Stimulated activated CD4-positive, alpha-beta T cell treated with anti-CD3 and anti-CD28 coated beads, Interleukin-15, amount 100 ng/mL, for 1 hour (primary cell): ENCODE measurements at places on chromosomes 2 and 18.

DNA sequence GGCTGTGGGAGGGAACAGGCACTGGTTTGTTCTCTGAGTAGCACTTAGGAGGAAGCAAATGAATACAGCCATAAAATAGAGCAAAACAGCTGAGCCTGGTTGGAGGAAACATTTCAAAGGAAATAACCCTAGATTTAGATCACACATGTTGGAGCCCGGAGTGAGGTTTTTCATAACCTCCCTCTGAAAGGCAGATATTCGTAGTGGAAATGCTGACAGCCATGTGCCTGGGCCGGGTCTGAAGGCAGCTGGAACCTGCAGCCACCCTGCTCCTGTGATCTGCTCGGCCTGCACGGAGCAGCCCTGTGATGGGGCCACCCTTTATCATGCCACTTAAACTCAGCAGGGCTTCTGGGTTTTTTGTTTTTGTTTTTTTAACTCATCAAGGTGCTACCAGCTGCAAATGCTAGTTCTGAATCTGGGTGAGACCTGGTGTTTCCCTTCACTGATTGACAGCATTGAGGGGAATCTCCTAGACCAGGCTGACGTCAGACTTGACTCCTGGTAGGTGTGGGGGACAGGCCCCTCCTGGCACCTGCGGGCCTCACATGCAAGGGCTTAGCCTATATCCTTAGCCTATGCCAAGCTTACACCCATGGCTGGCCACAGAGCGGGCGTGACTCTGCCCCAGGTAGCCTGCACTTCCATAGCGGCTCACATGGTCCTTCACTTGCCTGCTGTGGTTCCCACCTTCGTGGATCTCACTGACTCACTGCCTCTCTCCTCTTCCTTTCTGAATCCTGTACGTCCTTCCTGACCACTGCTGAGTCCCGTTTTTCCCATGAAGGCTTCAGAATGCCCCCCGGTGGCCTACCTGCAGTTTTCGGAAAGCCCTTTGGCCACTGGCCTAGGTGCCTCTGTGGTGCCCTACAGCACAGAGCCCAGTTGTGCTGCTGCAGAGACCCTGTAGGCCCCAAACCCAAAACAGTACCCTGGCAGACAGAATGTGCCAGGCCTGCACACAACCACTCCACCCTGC lies 217.3 kb downstream of the SEPTIN10 start:
- no peak for DNase-seq

DNA sequence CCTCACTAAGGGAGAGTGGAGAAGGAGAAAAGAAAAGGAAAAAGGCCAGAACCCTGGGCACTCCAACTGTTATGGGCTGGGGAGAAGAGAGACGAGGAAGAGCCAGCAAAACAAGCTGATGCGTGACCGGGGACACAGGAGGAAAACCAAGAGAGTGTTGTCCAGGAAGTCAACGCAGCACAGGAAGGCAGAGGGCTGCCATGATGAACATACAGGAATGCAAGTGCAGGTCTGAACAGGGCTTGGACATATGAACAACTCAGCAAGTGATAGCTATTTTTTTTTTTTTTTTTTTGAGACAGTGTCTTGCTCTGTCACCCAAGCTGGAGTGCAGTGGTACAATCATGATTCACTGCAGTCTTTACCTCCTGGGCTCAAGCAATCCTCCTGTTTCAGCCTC lies 28.4 kb downstream of the SIX3 start:
- no peak for DNase-seq

DNA sequence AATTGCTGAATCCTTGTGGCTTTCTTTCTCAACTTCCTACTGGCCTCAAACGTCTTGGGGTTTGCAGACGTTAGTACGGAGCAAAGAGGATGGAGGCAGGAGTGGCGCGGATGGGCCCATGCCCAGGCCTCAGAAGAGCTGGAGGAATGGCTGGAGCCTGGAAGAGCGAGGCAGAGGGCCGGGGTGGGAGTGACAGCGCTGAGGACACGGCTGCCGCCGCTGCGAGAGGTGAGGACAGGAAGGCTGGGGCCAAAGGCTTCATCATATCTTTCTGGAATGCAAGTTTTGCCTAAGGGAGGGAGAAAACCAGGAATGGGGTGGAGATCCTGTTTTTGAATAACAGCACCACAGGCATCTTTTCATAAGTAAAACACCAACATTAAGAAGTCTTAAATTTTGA lies 178.5 kb upstream of the SESTD1 start:
- no peak for DNase-seq

DNA sequence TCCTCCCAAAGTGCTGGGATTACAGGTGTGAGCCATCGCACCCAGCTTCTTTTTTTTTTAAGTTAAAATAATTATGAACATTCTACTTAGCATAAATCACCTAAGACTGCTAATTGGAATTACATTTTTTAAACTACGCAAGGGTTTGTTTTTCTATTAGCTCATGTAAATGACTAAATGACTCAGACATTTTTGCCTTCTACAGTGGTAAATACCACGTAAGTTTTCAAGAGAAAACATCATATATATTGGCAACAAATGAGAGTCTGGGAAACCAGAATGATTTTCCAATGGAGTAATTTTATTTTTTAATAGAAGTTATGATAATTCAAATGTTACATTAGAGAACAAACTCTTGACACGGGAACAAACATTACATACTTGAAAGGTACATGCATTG lies 259.0 kb downstream of the ZNF385B start:
- no peak for DNase-seq

- DNase-seq = no peak
Measured at GRCh38 chr2:217958206-217958883, 44.5 kb downstream of the TNS1 start.

DNA sequence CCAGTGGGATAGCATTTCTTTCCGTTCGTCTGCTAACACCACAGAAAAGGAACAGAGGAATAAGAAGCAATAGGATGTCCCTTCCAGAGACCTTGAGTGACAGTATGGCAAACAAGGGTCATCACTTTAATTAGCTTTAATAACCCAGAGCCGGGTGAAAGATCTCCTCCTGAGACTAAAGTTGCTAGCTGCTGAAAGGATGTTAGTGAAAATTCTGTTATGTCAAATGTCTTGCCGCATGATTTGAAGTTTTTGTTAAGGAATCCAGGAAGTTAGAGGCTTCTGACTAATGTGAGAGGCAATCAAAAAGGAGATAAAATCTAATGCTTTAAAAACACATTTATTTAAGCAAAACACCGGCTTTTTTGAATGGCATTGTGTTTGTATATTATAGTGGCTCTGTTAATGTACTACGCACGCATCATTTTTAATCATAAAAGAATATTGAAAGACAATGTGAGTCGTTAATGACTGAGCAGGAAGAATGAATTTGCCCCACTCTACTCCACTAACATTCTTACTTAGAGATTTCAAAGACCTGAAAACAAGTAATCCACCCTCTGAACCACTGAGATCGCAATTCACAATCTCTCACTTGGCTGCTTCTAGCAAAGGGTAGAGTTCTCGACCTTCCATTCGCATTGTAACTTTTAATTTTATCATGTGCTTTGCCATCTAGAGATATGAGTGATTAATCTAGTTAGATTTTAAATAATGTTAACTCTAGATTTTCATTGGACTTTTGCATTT lies 536.6 kb downstream of the LRRTM4 start:
- DNase-seq = no peak

- no peak for DNase-seq
Measured at GRCh38 chr2:206556357-206556949, 85.8 kb upstream of the FAM237A start.

- DNase-seq = no peak
Measured at GRCh38 chr2:212708355-212708754, 169.8 kb upstream of the ERBB4 start.

DNA sequence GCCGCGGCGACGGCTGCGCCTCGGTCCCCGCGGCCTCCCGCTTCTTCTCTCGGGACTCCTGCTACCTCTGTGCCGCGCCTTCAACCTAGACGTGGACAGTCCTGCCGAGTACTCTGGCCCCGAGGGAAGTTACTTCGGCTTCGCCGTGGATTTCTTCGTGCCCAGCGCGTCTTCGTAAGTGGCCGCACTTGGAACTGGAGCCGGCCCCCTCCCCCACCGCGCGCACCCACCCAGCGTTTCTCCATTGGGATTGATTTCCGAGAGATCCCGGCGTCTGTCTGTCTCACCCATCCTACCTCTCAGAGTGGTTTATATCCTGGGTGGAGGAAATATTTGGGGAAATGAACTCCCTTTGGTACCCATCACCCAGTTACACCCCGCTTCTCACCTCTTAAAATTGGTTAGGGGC lies 498 bp downstream of the ITGAV start:
- DNase-seq = no peak

DNA sequence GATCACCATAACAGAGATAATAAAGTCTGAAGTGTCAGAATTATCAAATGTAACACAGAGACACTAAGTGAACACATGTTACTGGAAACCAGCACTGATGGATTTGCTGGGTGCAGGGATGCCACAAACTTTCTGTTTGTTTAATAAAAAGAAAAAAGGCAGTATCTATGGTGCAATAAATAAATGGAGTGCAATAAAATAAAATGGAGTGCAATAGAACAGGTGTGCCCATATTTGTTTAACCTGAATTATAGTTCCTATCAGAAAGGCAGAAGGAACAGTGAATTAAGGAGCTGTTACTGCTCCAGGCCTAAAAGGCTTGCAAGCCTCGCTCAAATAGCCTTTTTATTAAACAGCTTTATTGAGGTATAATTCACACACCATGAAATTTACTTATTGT lies 81.0 kb upstream of the KIDINS220 start:
- no peak for DNase-seq

DNA sequence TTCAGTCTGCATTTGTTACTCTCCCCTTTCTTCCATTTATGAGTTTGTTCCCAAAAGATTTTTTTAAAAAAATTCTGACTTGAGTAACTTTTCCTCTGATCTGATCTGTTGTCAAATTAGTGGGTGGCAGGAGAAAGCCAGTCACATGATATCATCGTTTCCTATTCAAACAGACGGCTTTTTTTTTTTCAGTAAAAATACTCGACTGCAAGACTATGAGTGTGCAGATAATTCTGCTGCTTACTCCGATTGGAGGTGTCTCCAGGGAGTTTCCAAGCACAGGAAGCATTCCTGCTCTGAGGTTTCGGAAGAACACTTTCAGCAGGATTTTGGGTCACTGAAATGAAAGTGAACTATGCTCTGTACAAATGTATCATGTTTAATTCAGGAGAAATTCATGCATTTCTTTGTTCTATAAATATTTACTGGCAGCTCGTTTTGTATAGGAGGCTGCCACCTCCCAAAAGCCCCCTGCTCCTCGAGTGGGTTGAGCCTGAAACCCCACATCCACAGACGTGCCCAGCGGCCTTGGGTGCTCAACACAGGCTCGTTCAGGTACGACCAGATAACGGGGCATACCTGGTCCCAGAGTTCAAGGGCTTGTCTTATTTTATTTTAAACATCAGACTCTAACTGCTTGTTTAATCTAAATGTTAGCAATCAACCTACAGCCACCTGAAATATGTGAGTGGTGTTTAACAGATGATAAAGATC lies 126.9 kb upstream of the ZNF516 start:
- no peak for DNase-seq

DNA sequence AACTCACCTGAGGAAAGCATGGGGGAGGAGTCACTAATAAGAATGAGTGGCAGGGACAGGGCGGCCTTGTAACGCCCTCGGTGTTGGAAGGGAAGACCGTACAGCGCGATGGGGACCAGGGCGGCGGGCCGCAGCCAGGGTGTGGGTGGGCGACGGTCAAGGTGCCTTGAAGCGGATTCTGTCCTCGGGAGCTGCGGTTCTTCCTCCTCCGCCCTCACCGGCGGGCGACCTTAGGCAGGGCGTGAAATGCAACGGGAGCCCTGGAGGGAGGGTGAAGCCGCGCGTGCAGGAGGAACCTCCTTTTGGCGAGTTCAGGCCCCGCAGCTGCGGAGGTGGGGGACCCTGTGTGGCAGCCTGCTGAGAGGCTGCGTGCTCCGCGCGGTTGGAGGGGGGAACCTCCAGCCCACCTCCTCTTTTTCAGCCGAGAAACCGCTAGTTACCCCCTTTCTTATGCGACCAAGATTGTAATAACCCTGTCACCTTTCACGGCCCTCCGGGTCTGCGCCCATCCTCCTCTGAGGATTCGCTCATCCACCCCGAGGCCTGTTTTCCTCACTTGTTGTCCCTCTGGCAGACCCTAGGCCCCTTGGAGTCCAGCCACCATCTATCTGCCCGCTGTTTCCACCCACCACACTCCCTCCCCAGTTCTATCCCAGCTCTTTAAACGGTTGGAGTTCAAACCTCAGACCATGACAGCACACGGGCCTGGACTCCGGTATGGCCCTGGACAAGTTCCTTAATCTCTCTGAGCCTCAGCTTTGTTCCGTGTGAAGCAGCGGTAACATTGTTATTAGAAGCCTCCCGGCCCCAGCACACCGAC lies 823 bp upstream of the RNU2-63P start:
- DNase-seq = no peak

DNA sequence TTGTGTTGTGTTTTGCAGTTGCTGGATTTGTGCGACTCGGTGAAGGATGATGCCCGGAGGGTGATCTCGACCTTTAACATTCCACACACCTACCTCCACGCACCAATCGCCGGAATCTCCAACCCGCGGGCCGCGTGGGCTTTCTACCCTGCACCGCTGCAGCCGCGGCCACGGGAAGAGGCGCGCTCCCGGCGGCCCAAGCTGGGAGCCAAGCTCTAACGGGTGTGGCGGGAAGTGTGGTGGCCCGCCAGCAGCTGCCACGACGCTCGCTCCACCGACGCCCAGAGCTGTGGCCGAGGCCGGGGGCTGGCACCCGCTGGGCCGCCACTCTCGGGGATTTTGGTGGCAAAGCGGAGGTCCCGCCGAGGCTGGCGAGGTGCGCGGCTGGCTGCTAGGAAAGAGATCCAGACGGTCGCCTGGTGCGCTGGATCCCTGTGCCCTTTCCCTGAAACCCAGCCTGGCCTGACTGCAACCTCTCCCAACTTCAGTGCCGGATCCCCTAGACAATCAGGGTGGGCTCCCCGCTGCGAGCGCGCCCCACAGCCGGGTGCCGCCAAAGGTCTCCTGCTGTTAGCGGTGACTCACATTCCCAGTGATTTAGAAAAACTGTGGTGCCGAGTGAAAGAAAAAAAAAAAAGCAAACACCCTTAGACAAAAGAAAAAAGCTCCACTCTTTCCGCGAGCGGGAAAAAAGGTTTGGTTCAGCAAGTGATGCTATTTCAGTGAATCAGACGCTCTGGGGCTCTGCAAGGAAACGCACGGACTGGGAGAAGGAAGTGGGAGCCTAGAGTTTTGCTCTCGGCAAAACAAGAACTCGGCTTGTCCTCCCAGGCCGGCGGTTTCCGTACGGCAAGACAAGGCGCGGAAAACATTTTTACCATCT lies 2.9 kb upstream of the BCL2L11 start:
- DNase-seq = no peak

GRCh38 chr18:9642799-9643462 lies 28.6 kb upstream of the PPP4R1 start:
- DNase-seq = no peak

DNA sequence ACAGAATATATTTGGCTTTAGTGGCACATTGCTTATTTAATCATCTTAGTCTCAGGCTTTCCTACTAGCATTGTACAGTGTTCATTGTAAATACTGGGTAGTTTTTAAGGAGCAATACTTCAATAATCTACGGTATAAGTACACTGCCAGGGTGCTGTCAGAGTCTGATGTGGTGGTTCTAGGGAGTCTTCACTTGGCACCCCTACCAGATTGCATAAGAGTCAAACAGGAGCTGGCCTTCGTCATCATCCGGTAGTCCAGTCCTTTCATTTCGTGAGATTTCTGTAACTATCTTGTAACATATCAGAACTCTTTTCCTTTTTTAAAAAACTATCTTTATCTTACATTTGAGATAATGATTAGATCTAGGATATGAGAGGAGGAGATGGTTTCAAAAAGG lies 91.1 kb downstream of the ZNF532 start:
- DNase-seq = no peak

GRCh38 chr2:128288781-128289180 lies 29.9 kb downstream of the HS6ST1 start:
- DNase-seq = no peak

GRCh38 chr2:166090346-166090745 lies 37.5 kb downstream of the SCN1A start:
- DNase-seq = no peak
